ENCODE measurements at places on chromosomes 16 and 17. TPM values are rescaled to one million over a fixed set of nuclear protein-coding genes. Genes with fewer than 3 reads are reported as not detected.

Gene NLK
- 14.1 TPM for total RNA-seq

Gene TMEM220
- 0.84 TPM for total RNA-seq

Gene CPHXL2
- not detected for total RNA-seq

Gene TNFRSF17
- not detected for total RNA-seq

Gene CCL1
- total RNA-seq: 9.5 TPM

Gene RARA
- total RNA-seq: 45.4 TPM

Gene DYNLL2
- 35.8 TPM for total RNA-seq

Gene CCL4L2
- 0.45 TPM for total RNA-seq

Gene PLXDC1
- total RNA-seq: 0.98 TPM

Gene HS3ST3A1
- total RNA-seq: 6.3 TPM

Gene PITPNC1
- total RNA-seq: 21.5 TPM

Gene ZNHIT3
- total RNA-seq: 36.6 TPM

Gene TMEM114
- total RNA-seq: not detected

Gene PYCARD
- total RNA-seq: 66.7 TPM

Gene SLC5A10
- total RNA-seq: not detected

Gene LITAFD
- not detected for total RNA-seq

Gene ARHGDIG
- total RNA-seq: not detected

Gene TMEM219
- total RNA-seq: 55.9 TPM

Gene FA2H
- total RNA-seq: 0.75 TPM

Measured in T-helper 2 cell treated with Interferon-gamma antibody and Interleukin-4, amounts not matched to agents 100 ng/mL and 5 ng/mL, for 36 hours (primary cell).